Liver (tissue), 10 donors: ENCODE measurements at places on chromosomes 5 and 9. TPM values are rescaled to one million over a fixed set of nuclear protein-coding genes. Genes with fewer than 3 reads are reported as not detected.

SLC1A1 gene
- total RNA-seq = 86.0 TPM

ARID3C gene
- total RNA-seq = 2.6 TPM

MARCOL gene
- total RNA-seq = not detected

OTULINL gene
- total RNA-seq = 4.1 TPM

BRINP1 gene
- total RNA-seq = 0.33 TPM

FOXI1 gene
- not detected for total RNA-seq

PFN3 gene
- total RNA-seq = not detected

STK32A gene
- total RNA-seq = 0.09 TPM

MEGF10 gene
- 0.33 TPM for total RNA-seq

SAXO1 gene
- 0.05 TPM for total RNA-seq

CCDC152 gene
- 0.08 TPM for total RNA-seq

CYSRT1 gene
- total RNA-seq = 0.14 TPM

IRX2 gene
- total RNA-seq = not detected

F2R gene
- total RNA-seq = 9.0 TPM

HK3 gene
- 16.7 TPM for total RNA-seq

FAM81B gene
- not detected for total RNA-seq

SMIM3 gene
- 5.7 TPM for total RNA-seq

SLC36A3 gene
- total RNA-seq = not detected

SYK gene
- 15.4 TPM for total RNA-seq

ZDHHC11B gene
- total RNA-seq = 0.37 TPM

CYLC2 gene
- not detected for total RNA-seq

SLIT3 gene
- 0.61 TPM for total RNA-seq

AIF1L gene
- 1.8 TPM for total RNA-seq

TIGD6 gene
- 2.4 TPM for total RNA-seq

SLC46A2 gene
- total RNA-seq = not detected

SPINK6 gene
- total RNA-seq = not detected

KIAA0825 gene
- total RNA-seq = 3.2 TPM

CCDC171 gene
- total RNA-seq = 0.67 TPM

SPINK4 gene
- total RNA-seq = not detected

RGP1 gene
- 5.1 TPM for total RNA-seq

SOX30 gene
- total RNA-seq = under 0.01 TPM

PLPP7 gene
- total RNA-seq = 0.51 TPM

ALDH7A1 gene
- 47.7 TPM for total RNA-seq

LCN2 gene
- total RNA-seq = 7.0 TPM

TRIO gene
- 21.9 TPM for total RNA-seq

BARX1 gene
- not detected for total RNA-seq

C9 gene
- 128 TPM for total RNA-seq

IL4 gene
- not detected for total RNA-seq

TMEM171 gene
- total RNA-seq = not detected

GLRA1 gene
- not detected for total RNA-seq

ANXA1 gene
- total RNA-seq = 15.6 TPM

KCNV2 gene
- not detected for total RNA-seq

KIF4B gene
- total RNA-seq = 0.17 TPM

SLC34A1 gene
- 1.0 TPM for total RNA-seq

ZDHHC11 gene
- total RNA-seq = 0.93 TPM

SLCO6A1 gene
- total RNA-seq = not detected

STING1 gene
- total RNA-seq = 13.6 TPM

PDE8B gene
- total RNA-seq = 0.19 TPM
